ENCODE measurements at places on chromosomes 1 and 21.
A peak's percentile ranks its signal among the peaks of the same experiment; 100 is the strongest.

DNA sequence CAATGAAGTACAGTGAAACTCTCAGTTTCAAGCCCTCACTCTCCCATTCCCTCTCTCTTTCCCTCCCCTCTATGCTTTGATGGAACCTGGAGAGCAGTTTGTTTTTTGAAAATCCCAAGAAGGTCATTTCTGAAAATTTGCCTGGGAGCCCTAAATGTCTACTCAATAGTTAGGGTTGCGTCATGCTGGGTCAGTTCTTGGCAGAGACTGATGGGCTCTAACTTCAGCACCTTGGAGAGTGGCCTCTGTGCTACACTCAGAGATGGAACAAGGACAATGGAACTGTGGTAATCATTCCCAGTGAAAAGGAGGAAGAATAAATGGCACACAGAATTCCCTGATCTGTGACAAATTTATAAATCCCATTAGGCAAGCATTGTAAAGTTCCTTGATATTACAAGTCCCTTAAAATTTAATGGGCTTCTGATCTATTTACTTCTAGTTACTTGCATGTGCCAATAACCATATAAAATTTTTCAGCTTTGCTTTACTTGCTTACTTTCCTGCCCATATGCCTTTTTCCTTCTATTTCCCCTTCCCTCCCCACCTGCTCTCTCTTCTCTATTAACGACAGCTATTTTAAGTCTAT, 182.9 kb upstream of the KCND3 start:
- peak; percentile 36 for DNase-seq

DNA sequence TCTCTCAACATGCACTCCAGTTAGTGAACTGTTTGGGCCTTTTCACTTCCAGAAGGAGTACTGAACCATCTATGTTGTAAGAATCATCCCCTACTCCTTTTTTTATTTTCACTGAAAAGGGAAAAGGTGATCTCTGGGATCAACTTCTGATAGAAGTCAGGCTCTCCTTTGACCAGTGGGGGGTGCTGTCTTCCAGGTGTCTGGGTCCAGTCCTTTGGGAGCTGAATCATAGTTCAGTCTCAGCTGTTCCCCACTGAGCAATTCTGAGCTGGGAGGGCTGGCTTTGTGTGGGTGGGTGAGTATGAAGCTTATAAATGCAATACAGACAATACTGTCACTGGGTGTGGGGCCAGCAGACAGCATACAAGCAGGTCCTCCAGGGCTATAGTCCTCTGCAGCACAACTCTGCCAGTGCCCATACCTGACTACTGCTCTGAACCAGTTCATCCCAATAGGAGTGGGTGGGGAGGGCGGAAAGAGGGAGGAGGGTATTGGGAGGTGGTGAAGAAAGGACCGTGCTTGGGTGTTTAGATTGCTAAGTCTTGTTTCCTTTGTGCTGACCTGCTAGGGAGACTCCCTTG, 12.5 kb upstream of the SARS1 start:
- peak; percentile 60 for DNase-seq

- no peak for DNase-seq
Observed at GRCh38 chr1:20028125-20028524, 41.9 kb upstream of the PLA2G5 start.

DNA sequence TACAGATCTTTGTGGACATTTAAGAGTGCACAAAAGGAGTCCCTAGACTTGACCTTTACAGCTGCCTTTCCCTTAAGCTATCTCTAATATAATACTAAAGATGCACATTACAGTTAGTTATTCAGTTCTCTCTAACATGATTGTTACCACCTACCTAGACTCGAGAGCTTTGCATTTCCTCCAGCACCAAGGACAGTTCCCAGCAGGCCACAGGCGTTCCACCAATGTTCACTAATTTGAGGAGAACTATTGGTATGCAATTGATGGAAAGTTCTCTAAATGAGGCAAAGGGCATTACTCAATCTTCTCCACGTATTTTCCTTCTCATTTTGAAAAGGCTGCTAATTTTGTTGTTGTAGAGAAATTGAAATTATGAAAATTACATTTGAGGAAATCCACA, 5.4 kb upstream of the NTNG1 start:
- DNase-seq = peak; percentile 68

DNA sequence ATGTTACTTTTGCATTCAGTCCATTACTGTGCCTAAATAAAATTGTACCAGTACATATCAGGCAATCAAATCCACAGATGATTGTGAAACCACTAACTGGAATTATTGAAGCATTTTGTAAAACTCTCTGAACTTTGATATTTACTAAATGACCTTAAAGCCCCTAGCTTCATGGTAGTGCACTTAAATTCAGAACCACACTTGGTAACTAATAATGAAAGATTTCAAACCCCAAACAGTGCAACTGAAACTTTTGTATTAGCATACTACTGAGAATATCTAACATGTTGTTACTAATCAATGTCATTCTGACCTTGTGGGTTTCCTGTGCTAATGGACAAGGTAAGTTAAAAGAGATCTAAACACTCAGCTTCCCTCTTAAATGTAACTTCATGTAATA, at the start of gene CFHR3:
CFHR3 (plus strand) TSS at position 238 of the 400 bp plus-strand sequence; CDS start at position 285, 47 bp downstream.
- no peak for DNase-seq

GRCh38 chr1:97826820-97827219, 94.0 kb downstream of the DPYD start:
- peak; percentile 3 for DNase-seq

DNA sequence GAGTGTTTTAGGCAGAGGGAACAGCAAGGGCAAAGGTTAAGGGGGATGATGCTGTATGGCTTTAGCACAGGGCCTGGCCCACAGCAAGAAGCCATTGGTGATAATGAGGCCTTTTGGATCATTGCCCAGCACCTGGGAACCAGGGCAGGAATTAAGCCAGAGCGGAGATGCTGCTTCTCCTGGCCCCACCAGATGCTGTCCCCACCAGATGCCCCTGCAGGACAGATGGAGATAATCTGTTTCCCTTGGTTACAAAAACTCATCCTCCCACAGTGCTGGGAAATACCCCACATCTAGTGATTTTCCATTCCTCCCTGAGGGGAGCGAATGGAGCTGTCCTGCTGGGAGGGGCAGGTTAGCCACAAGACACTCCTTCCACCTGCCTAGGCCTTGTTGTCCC, 18.8 kb downstream of the OPRD1 start:
- DNase-seq = no peak

DNA sequence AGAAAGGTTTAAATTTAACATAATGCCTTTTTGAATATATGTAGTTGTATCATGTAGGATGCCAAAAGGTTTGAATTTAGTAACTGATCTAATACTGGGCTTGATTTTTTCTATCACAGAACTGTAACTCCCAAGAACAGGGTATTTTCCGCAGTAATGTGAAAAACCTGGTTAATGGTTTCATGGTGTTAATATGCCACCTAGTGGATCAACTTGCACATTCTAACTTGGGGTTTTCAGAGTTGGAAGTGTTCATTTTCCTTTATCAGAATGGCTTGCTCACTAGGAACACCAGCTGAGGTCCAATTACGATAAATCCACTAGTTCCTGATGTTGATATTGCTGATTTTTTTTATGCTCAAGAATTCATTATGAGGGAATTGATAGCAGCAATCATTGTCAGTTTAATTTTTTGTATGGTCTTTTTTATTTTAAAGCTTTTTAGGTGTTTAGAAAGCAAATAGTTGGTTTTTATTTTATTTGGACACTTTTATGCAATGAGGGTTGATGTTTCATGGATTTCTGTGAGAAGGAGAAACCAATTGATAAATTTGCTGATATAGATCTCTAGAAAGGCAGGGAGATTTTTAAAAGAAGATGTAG, 157.2 kb downstream of the PLA2G4A start:
- peak; percentile 65 for DNase-seq

DNA sequence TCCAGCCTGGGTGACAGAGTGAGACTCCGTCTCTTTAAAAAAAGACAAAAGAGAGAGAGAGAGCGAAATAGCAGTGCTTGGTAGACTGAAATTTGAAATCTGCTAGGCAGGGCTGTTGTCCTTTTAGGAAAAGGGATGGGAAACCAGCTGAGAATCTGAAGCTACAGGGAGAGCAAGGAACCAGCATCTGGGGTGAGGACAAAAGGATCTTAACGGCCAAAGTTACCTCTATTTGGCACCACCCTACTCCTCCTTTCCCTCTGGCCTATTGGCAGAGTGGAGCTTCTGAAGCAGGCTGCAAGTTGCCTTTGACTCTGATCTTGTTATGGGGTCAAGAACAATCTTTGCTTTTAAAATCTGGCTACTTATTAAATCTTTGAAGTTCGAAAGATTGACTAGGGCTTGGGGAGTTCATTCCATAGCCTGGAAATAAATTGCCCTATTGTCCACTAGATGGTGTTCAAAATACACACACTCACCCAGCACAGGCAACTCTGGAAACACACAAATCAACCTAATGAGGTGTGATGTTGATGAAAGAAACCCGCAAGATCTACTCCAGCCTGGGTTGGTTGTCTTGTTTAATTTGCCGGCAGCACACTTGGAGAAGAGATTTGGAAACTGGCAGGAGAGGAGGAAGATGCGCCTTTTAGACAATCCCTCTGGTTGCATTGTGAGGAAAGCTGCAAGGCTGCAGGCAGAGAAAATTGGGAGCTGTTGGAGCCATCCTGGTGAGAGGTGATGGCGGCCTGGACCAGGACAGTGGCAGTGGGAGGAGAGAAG, 16.5 kb upstream of the PARP1 start:
- peak; percentile 38 for DNase-seq

DNA sequence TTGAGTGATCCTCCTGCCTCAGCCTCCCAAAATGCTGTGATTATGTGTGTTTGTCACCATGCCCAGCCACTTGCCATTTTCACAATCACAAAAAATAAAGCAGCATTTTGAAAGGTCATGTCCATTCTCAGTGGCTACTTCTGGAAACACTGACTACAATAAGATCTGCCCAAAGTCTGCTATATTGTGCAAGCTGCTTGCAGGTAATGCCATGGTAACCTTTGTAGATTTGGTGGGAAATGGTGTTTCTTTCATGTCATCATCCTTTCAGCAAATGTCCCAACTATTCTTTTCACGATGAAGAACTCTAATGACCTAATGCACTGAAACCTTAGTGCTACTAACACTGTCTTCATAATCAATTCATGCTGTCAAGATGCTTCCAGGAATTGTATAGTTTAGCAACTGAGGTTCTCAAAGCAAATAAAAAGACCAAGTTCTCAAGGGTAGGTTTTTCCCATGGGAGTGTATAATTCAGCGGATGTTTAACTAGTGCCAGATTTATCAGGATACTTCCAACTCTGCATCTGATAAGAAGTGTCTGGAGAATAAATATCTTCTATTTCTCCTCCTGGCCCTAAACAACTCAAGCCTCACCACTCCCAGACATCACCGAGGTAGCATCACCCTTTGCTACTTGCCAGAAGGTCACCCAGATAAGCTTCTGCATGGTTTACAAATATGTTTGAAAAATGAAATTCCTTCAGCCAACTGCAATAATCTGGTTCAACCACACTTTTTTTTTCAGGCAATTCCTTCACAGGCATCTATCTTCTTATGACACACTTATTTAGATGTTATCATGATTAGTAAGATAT, 132.0 kb upstream of the ZC3H11B start:
- DNase-seq = no peak

DNA sequence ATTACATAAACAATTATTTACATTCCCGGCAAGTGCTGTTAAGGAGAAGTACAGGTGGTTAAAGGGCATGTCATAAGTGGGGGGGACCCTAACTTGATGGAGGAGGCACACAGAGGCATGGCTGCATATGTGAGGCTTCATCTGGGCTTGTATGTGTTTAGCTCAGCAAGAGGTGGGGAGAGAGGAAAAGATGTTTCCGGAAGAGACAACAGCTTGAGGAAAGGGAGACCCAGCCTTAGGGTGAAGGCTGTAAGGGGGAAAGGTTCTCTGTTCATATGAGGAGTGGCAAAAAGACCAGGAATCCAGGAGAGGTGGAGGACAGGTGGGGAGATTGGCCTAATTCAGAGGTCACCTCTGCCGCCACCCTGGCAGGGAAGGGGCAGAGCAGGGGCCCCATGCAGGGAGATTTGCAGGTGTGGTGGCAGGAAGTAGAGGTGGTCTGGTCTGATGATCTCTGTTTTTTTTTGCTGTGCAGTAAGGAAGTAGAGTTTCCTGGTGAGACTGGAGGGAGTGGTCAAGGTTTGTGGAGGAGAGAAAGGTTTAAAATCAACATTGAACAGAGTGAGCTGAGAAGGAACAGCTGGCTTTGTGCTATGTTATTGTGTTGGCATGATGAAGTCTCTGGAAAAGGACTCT, 9.0 kb downstream of the TRAF5 start:
- DNase-seq = no peak

DNA sequence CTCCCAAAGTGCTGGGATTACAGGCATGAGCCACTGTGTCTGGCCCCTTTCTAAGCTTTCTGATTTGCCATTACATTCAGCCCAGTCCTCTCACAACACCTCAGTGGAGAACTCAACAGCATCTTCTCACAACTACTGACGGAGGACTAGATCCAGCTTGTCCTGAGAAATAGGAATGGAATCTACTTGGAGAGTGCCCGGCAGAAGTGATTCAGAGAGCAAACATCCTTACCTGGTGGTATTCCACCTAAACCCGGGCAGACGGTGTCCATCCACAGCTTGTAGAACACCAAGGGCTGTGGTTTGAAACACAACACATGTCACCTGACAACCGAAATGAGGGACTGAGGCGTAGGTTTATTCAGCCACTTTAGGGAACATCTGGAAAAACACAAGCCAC, 28.8 kb upstream of the CCSAP start:
- DNase-seq = no peak

GRCh38 chr1:158112994-158113758, 67.5 kb upstream of the CD1D start:
- no peak for DNase-seq

- no peak for DNase-seq
Observed at GRCh38 chr21:26041431-26042180, 129.0 kb downstream of the APP start.

GRCh38 chr1:24052220-24052619, 59.7 kb downstream of the MYOM3 start:
- no peak for DNase-seq

DNA sequence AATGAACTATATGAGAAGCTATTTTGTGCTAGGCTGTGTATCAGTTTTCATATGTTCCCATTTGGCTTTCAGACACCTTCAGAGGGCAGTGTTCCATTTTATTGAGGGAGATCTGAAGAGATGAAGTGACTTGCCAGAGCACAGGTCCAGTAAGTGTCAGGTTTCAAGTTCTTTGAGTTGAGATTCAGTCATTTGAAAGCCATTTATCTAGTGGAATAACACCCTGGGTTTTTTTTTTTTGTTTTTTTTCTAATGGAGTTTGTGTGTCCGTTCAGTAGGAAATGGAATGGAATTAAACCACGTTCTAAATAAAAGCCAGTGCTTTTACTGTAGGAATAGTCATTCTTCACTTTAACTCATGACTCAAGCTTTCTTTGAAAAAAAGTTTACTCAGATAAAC, 652.9 kb upstream of the USP24 start:
- DNase-seq = no peak

DNA sequence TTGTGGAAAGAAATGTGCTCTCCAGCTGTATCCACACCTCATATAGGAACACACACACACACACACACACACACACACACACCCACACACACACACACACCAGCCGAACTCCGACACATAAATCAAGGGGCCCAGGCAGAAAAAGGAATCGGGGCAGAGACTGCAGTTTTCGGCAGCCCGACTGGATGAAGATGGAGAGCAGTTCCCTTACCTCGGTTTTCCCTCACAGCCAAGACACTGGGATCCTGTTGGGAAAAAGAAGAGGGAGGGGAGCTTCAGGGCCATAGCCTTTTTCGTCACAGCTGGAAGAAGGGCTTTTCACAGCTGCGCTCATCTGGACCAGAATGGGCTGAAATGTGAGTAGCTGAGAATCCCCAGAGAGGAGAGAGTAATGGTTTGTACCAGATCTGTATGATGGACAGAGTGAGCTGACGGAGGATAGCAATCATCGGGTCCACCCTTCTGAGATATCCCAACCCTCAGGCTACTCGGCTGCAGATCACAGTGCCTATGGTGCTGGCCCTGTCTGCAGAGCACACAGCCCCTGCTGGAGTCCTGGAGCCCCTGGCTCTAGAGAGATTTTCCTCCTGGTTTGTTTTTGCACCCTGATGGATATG, 37.7 kb downstream of the PIK3C2B start:
- DNase-seq = no peak

Measured in Kasumi-1 (cell line).